Caco-2 (cell line): ENCODE measurements at places on chromosomes 11 and 22.

DNA sequence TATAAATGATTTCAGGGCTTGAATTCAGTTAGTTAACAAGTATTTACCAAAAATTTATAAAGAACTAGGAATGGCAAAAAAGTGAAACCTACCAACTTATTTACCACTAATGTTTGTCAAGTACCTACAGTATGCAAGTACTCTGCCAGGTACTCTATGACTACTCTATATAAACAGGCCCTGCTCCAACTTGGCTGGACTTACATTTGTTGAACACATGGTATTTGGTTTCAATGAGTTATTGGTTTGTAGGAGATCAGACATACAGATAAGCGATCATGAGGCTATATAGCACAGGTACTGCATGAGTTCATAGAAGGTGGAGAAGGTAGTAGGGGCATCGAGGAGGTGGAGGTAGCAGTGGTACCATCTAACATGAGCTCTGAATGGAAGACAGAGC, 159.9 kb upstream of the PDGFD start:
- DNase-seq = no peak

DNA sequence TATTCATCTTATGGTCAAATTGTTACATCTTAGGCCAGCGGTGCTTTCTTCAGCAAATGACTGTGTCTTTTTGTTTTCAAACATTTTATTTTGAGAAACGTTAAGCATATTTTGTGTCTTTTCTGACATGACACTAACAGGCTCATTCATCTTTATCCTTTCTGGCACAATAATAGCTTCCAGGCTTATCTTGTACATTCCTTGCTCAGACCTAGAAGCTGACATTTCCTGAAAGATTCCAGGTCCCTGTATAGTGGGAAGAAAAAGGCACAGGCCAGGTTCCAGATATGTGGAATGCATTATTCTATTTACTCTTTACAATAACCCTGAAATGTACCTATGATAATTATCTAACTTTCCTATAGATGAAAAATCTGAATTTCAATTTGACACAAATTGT, 379.1 kb upstream of the B3GAT1 start:
- no peak for DNase-seq

DNA sequence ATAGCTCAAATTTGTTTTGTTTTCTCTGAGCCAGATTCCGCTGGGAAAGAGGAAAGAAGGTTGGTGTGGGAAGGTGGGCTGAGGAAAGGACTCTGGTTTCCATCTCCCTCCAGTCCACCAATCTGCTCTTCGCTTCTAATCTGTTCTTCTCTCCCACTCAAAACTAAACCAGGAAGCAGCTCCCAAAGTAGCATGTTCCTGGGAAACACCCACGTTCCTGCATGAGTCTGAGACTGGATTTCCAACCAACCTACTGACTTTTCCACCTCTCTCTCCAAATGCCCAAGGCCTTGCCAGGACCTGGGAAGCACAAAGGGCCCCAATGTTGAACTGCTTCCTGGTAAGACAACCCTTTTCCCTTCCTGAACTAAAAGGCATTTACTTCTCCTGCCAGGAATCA, 110.2 kb downstream of the WT1 start:
- no peak for DNase-seq

- DNase-seq = no peak
Measured at GRCh38 chr22:36233796-36234195, 5.5 kb downstream of the APOL2 start.

DNA sequence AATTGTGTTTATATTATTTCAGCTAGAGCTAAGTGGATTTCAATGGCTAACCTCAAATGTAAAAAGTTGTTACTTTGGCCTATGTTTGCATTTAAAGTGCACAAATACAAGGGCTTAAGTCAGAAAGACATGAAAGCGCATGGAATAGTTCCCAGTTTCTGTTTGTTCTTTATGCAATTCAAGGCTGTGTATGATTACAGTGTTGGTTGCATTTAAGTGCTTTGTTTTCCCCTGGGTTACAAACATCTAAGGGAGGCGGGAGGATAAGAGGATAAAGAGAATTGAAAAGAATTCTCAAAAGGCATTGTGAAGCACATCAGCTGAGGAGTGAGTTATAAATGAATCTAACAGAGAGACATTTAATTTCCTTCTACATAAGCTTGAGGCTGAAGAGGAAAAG, 453.4 kb downstream of the NTM start:
- DNase-seq = no peak

DNA sequence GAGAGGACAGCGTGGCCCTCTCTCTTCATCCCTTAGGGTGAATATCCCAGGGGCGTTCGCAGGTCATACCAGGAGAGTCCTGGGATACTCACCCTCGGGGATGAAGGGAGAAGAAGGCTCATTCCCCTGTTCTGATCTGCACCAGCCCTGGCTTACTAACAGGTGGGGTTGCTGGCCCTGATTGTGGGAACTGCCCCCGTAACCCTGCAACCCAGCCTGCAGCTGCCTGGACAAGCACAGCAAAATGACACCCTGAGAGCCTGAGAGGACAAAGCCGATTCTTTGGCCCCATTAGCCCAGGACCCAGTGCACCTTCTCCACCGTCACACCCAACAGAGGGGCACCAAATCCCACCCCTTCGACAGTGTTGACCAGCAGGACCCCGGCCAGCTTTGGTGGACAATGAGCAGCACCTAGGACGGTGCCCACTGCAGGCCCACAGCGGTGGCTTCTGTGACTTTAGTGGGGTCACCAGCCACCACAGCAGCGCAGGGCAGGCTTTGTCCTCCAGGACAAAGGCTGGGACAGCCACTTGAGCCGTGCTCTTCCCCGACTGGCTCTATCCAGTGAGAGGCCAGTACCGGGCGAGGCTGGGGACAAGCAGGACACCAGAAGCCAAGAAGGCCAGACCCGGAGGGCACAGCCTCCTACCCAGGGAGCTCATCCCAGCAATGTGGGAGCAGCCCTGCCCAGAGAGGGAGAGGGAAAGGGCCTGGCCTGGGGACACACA, 98.5 kb upstream of the RTL6 start:
- no peak for DNase-seq

GRCh38 chr22:17965538-17966402, 58.6 kb downstream of the MICAL3 start:
- no peak for DNase-seq
